ENCODE measurements at places on chromosomes 6 and 20. TPM values are rescaled to one million over a fixed set of nuclear protein-coding genes. Genes with fewer than 3 reads are reported as not detected.

GRCh38 chr6:56752009-56752408, 109.3 kb upstream of the DST start:
- no peak for DNase-seq

- peak; percentile 70 for DNase-seq
These were observed 28.7 kb downstream of the CFAP206 start for GRCh38 chr6:87436435-87436834.

- DNase-seq, result no peak
These were observed 763.4 kb upstream of the MAN1A1 start for GRCh38 chr6:120112980-120113379.

DNA sequence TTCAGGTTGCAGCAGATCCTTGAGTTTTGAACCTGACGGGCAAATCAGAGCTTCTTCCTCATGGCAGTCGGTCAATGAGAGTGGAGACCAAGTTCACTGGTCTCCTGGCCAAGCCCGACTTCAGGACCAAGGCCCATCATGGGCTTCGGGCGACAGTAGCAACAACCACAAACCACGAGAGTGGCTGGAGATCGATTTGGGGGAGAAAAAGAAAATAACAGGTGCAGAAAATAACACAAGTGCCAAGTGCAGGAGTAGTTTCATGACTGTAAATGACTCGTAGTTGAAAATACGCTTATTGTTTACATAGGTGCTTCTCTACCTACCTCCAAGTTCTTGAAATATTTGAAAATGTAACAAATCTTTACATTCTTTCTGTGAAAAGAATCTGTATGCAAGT, 56.1 kb downstream of the DCBLD1 start:
- no peak for DNase-seq

GRCh38 chr6:134094441-134094840, 42.0 kb upstream of the SLC2A12 start:
- no peak for DNase-seq

DNA sequence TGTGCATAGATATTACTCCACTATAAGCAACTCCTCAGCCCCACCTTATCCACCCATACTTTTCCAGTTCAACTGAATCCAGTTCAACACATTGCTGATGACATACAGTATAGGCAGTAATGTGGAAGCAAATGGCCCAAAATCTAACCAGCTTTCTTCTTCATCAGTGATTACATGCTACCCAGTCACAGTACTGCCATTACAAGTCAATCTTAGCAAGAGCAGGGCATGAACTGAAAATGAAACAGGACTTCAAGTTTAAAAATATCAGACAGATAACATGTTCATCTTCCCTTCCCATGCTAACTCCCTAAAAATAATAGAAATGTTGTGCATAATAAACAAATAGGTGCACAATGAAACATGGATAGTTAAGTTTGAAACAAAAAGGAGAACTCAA, 19.2 kb downstream of the RRAGD start:
- no peak for DNase-seq

DNA sequence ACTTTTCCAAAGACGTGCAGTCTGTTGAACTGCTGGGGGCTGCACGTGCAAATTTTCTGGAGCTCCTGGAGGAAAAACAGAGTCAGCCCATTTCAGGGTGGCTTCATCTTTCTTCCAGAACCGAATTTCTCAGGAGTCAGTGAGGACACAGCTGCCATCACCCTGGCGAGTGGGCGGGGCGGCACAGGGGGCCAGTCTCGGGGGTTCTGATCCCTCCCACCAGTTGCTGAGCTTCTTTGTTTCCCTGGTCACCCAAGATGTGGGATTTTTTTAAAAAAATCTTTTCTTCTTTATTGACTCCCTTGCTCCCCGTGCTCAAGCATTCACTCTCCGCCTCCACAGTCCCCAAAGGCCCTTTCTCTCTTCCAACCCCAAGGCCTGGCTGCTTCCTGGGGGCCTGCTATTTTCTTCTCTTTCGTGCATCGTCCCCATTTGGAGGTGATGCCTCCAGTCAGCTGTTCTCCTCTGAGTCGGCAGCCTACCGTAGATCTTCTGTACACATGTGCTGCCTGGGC, 8.9 kb downstream of the C6orf118 start:
- DNase-seq, result no peak

- no peak for DNase-seq
These were observed 217.0 kb upstream of the CST7 start for GRCh38 chr20:24732076-24732475.

DNA sequence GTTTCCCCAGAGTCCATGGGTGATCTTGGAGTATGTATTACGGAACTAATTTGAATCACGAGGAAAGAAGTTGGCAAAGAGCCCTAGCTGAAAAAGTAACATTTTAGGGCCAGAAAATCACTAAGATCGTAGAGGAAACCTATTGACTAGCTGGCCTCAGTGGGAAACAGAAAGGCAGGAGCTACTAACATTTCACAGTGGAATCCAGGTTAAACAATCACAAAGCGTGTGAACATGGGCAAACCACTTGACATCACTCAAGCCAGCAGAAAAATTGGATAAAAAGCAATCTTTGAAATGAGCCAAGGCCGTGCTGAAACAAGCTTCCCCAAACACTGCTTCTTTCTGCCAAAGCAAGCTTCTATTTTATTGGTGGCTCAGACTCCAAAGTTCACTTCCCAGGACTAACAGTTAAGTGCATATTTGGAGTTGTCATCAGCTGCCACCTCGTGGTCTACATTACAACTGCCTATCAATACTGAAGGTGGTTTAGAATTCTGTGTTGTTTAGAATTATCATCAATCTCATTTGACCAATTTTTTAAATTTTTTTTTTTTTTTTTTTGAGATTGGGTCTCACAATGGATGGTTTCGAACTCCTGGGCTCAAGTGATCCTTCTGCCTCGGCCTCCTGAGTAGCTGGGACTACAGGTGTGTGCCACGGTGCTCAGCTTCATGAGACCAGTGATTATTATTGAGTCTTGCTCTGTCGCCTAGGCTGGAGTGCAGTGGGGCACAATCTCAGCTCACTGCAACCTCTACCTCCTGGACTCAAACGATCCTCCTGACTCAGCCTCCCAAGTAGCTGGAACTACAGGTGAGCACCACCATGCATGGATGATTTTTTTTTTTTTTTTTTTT, 10.6 kb downstream of the RPS10 start:
- no peak for DNase-seq

DNA sequence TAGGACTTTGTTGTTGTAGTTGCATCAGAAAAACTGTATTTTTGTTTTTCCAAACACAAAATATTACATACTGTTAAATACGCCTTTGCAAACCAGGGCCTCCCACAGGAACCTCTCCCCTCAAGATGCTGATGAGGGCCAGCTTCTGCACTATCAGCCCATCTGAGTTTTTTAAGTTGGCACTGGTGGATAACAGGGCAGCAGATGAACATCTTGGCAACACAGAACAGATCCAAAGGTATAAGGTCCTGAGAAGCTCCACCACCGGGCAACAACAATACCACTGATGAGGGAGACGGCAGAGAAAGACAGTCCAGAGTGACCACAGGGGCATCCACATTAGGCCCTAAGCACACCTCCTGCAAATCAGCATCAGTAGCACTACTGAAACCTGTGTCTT, 177.7 kb downstream of the DLL1 start:
- DNase-seq, result no peak

GRCh38 chr6:39899554-39900295, 34.5 kb downstream of the MOCS1 start:
- no peak for DNase-seq

DNA sequence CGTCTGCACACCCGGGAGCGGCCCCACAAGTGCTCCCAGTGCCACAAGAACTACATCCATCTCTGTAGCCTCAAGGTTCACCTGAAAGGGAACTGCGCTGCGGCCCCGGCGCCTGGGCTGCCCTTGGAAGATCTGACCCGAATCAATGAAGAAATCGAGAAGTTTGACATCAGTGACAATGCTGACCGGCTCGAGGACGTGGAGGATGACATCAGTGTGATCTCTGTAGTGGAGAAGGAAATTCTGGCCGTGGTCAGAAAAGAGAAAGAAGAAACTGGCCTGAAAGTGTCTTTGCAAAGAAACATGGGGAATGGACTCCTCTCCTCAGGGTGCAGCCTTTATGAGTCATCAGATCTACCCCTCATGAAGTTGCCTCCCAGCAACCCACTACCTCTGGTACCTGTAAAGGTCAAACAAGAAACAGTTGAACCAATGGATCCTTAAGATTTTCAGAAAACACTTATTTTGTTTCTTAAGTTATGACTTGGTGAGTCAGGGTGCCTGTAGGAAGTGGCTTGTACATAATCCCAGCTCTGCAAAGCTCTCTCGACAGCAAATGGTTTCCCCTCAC, 21.0 kb downstream of the PRDM1 start:
- DNase-seq, result no peak

DNA sequence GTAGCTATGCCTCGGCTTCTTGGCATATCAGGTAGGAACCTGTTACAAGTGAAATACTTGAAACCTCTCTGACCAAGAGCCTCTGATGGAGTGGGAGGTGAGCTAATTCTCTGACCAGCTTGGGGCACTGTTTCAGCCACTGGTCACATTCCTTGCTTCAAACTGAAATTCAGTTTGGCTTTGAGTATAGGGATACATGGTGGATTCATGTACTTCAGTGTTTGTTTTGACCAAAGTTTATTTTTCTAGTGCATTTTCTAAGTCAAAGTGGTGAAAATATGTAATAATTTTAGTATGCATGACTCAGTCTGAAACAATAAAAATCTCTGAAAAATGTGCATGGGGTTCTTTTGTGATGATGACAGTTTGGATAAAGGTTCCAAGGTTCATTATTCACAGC, 18.6 kb downstream of the TTPAL start:
- no peak for DNase-seq

UFL1 gene
- total RNA-seq, result 7.0 TPM

DDAH2 gene
- 223 TPM for total RNA-seq

C6orf120 gene
- 15.1 TPM for total RNA-seq

DACT2 gene
- total RNA-seq, result not detected

NRSN1 gene
- not detected for total RNA-seq

NRN1 gene
- not detected for total RNA-seq
